ENCODE measurements at places on chromosomes 6 and 20.

DNA sequence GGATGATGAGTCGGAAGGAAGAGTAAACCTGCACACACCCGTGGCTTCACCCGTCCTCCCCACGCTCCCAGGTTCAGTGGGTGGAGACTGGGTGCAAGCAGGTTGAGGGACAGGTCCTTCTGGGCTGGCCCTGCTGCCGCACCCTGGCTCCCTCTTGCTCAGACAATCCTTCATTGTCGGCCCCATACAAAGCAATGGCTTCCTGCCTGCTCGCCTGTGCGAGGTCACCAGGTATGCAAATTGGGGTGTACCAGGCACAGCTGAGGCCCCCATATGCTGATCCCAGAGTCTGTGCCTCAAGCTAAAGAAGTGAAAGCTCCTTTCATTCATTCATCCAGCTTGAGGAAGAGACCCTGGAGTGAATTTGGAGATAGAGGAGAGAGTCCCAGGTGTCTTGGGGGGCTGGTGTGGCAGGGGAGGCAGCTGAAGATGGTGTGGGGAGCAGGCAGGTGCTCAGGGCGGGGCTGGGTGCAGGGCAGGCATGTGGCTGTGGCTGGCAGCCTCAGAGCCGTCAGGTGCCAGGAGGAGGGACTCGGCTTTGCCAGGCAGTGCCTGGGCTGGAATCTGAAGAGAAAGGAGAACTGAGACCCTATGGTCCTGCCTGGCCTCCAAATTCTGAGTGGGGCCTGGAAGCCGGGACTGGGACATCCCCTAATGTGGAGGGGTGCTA is 4.7 kb downstream of the SLCO4A1 start:
- DNase-seq: no peak

DNA sequence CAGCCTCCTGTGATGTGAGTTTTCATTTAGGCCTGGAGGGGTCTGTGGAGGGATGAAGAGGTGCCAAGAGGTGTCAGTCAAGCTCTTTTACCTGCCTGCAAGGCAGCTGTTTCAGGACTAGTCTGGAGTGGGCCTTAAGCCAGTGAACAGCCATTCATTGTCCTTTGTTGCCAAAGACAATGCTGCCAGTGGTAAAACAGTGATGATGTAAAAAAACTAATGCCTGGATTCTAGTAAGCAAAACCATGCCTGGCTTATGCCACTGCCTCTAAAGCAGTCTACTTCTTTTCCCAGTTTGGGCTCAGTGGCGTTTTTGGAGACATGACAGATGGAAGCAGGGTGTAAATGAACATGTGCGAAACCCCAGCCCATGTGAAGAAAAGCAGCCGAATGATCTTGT is 93.5 kb upstream of the KCNK16 start:
- DNase-seq: no peak

GRCh38 chr20:56503916-56504315 is 20.6 kb upstream of the FAM209A start:
- no peak for DNase-seq

- DNase-seq: no peak
Measured at GRCh38 chr6:14450133-14450504, 332.5 kb downstream of the CD83 start.

- DNase-seq: no peak
Measured at GRCh38 chr20:40494248-40494647, 194.8 kb downstream of the MAFB start.

GRCh38 chr20:1215386-1216170 is 10.3 kb upstream of the RAD21L1 start:
- DNase-seq: no peak

DNA sequence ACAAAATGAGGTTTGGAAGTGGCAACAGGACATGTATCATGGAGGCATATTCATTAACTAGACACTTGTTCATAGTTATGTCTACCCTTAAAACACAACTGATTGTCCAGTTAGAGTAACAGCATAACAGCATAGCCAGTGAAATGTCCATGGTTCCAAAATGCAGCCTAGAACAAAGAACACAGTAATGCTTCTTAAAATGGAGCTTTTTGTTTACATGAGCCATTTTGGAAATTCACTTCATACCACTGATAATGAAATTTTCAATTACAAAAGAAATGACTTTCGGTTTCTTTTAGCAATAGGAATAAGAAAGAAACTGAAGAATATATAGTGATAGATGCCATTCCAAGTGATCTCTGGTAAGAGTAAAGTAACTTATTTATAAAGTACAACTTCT is 111.1 kb upstream of the DST start:
- no peak for DNase-seq

DNA sequence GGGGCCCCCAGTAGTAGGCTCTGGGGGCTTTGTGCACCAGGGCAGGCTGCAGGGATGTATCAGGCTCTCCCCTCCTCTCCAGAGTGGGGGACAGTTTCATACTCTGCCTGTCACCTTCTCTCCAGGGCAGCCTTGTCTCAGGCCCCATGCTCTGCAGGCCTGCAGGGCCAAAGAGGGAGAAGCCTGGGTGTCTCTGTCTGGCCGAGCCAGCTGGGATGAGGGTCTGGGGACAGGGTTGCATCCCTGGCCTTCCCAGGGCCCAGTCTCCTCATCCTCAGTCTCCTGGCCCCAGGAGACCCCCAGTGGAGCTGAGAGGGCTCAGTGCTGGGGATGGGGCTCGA is 14.8 kb upstream of the IP6K3 start:
- DNase-seq: no peak

DNA sequence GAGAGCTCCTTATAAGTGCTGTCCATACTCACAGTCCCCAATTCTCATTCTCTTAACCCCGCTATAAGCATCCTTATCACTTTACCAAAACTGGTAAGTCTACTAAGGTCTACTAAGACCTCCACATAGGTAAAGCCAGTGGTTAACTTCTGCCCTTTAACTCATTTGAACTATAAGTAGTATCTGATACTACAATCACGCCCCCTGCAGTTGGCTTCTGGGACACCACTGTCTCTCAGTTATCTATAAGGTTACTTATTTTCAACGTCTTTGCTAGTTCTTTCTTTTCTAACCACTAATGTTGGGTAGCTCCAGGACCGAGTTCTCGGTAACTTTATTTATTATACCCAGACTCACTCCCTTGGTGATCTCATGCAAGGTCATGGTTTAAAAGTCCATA is 142.6 kb downstream of the ARHGAP18 start:
- DNase-seq: no peak

DNA sequence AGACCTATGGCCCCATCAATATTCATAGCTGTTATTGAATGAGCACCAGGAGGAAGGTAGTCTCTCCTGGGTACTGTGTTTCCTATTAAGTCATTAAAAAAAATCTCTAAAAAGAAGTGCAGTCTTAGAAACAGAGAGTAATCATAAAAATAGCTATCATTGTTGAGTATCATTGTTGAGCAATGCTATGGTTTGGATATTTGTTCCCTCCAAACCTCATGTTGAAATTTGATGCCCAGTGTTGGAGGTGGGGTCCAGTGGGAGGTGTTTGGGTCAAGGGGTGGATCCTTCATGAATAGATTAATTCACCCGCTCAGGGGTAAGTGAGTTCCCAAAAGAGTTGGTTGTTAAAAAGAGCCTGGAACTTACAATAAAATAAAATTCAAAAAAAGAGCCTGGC is 88.1 kb upstream of the IYD start:
- no peak for DNase-seq

DNA sequence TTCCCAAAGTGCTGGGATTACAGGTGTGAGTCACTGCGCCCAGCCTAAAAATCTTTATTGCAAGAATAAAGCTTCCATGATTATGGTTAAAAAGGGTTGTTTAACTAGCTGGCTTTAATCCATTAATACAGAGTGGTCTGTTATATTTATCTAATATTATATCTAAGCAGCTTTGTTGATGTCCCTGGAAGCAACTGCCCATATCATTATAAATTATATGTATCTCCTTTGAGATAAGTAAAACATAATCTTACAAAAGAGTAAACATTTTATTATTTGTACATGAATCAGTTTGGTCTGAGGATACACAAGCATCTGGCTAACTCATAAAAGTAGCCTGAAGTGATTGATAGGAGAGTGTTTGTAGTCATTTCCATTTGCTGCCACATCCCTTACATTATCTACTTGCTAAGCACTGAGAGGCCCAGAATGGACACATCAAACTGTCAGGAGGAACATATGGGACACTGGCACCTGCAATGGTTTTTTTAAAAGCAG is 46.9 kb downstream of the TRAF3IP2 start:
- no peak for DNase-seq

GRCh38 chr6:127951172-127951917 is 50.5 kb upstream of the THEMIS start:
- DNase-seq: no peak

DNA sequence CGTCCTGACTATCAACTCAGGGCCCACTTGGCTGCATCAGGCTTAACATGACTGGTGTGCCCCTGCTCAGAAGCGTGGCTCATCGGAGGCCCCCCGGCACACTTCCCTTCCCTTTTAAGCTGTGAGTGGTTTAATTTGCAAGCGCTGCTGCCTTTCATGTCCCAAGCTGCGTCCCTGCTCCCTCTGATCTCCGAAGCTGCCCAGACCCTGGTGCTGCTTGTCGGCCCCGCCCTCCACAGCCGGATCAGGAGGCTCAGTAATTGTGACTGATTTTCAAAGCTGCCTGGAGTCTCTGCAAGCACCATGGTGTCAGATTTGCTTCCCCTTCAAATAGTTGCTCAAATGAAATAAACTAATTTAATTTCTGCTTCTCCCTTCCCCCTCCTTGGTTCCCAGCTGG is 71.1 kb downstream of the CDH22 start:
- DNase-seq: no peak

- DNase-seq: no peak
Measured at GRCh38 chr6:26607434-26608230, 10.9 kb downstream of the ABT1 start.

DNA sequence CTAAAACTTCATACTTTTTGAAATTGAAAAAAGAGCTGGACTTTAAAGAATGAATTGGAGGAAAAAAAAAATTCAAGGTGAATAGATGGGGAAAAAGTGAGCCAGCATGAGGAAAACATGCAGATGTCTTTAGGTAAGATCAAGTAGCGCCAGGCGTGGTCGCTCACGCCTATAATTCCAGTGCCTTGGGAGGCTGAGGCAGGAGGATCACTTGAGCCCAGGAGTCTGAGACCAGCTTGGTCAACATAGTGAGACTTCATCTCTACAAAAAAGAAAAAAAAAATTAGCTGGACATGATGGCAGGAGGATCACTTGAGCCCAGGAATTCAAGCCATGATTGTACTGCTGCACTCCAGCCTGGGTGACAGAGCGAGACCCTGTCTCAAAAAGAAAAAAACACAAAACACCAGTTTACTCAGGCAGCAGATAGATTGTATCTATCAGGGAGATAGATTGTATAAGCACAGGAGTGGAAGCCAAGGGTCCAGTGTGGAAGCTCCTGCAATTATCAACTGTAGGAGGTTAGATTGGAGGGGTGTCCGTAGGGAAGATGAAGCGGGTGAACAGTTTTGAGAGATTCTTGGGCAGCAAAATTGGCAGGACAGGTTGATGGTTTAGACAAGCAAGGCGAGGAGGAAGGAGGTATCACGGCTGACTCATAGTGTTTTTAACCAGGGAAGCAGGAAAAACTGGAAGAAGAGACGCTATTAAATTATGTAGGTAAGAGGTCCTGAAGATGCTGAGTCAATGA is 97.6 kb upstream of the ZNF217 start:
- DNase-seq: no peak

GRCh38 chr20:48945840-48946514 is 24.5 kb downstream of the ARFGEF2 start:
- DNase-seq: no peak

GRCh38 chr20:15795305-15796019 is 777.8 kb downstream of the KIF16B start:
- no peak for DNase-seq

DNA sequence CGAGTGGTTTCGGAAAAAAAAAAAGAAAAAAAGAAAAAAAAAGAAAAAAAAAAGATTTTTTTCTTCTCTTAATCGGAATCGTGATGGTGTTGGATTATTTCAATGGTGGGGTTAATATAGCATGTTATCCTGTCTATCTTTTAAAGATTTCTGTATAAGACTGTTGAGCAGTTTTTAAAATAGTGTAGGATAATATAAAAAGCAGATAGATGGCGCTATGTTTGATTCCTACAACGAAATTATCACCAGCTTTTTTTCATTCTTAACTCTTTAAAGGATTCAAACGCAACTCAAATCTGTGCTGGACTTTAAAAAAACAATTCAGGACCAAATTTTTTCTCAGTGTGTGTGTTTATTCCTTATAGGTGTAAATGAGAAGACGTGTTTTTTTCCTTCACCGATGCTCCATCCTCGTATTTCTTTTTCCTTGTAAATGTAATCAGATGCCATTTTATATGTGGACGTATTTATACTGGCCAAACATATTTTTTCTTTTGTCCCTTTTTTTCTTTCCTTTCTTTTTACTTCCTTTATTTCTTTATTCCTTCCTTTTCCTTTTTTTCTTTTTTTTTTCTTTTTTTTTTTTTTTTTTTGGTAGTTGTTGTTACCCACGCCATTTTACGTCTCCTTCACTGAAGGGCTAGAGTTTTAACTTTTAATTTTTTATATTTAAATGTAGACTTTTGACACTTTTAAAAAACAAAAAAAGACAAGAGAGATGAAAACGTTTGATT is 3.6 kb downstream of the SOX4 start:
- no peak for DNase-seq

GRCh38 chr6:4313044-4313686 is 177.8 kb upstream of the ECI2 start:
- no peak for DNase-seq

GRCh38 chr20:17525650-17526049 is 5.5 kb downstream of the BFSP1 start:
- DNase-seq: no peak

- DNase-seq: peak; percentile 76
Measured at GRCh38 chr6:160455541-160456213, 107.5 kb downstream of the SLC22A3 start.

- no peak for DNase-seq
Measured at GRCh38 chr6:25448965-25449538, 169.9 kb downstream of the CARMIL1 start.

DNA sequence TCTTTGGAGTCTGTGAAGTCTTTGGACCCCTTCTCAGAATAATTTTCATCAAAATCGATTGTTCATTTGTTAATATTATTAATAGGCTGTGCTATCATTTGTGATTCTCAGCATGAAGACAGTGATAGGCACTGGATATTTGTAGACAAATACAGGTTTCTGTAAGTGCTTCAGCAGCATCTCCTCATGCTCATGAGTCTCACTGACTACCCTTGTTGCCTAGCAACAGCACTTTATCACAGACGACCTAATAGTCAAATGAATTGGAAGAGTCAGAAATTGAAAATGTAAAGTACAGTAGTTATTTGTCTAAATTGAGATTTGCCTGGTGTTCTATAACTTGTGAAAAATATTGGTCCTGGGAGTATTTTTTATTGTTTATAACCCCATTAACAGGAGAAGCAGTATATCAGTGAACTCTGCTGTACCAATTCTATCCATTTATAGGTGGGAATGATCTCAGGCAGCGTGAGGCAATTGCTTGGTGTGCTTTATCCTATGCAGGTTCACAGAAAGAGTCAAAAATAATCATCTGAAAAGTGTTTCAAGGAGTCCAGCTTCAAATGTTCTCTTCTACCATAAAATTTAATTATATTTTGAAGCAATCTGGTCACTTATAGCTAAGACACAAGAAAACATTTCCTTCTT is 684.6 kb downstream of the RFPL4B start:
- no peak for DNase-seq

Measured in natural killer cell treated with Interleukin-12 subunit alpha and Interleukin-12 subunit beta and Interleukin-15 and Interleukin-18, amount 100 ng/mL, for 72 hours (primary cell).